HT1080 (cell line): ENCODE measurements at places on chromosomes 11 and 22. TPM values are rescaled to one million over a fixed set of nuclear protein-coding genes. Genes with fewer than 3 reads are reported as not detected.

SERHL2 gene
- total RNA-seq = 0.63 TPM in 1 of 2 replicates, not detected in the other

GRCh38 chr11:129881570-129882170, 13.7 kb downstream of the NFRKB start:
- DNase-seq = peak; percentile 34

DNA sequence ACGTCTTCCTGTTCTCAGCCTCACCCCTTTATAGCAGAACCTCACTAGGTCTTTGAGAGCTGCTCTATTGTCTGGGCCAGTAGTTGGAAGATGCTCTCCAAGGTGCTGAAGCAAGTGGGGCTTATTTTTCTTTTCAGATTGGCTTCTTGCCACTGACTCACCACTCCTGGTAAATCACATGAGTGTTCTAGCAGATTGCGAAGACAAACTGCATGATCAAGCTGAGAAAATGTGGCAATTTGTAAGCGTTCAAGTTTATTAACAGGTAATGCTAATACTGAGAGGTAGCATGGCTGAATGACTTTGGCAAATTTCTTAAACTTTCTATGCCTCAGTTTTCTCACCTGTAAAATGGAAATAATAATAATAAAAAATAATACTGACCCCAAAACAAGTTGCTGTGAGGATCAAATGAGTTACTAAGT, 59.2 kb downstream of the CACNG2 start:
- DNase-seq = peak; percentile 90

DNA sequence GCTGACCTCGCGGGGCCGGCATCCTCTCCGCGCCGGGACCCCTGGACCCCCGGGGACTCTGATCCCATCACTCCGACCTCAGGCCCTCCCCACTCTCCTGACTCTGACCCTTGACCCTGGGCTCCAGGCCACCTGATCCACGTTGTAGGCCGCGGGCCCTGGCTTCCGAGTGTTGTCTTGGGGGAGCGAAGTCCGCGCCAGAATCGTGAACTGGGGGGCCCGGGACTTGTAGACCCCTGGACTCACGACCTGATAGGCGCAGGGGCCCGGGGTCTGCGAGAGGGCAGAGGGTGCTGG, 716 bp upstream of the TYMP start:
- DNase-seq = no peak

DNA sequence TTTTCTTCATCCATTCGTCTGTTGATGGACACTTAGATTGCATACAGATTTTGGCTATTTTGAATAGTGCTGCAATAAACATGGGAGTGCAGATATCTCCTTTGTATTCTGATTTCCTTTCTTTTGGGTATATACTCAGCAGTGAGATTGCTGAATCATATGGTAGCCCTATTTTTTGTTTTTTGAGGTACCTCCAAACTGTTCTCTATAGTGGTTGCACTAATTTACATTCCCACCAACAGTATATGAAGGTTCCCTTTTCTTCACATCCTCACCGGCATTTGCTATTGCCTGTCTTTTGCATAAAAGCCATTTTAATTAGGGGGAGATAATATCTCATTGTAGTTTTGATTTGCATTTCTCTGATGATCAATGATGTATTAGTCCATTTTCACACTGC, 96.1 kb downstream of the PRR5L start:
- no peak for DNase-seq

DNA sequence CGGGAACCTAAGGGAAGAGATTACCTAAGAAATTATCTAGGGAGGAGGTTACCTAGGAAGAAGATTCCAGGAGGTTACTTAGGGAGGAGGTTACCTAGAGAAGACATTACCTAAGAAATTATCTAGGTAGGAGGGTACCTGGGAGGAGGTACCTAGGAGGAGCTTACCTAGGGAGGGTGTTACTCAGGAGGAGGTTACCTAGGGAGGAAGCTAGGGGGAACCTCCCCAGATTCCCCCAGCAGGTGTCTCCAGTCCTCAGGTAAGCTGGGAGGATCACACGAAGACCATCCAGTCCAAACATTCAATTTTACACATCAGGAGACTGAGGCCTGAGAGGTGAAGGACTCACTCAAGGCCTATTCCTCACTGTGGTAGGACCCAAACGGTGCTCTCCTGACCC, 482.8 kb downstream of the TBC1D22A start:
- DNase-seq = no peak
